ENCODE measurements at places on chromosomes 12 and 14. TPM values are rescaled to one million over a fixed set of nuclear protein-coding genes. Genes with fewer than 3 reads are reported as not detected.

DNA sequence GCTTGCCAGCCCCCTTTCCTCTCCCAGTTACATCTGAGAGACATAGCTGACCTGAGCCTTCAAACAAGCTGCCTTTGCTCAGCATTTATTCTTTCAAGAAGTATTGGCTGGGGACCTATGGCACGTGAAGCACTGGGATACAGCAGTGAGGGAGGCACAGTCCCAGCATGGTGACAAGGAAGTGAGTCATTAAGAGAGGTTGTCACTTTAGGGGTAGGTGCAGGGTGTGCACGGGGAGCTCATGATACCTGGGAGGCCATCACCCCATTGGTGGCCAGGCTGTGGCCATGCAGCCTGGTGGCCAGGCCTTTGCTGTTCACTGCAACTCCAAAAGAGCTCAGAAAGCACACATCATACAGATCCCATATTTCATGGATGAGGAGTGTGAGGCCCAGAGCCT lies 5.7 kb upstream of the KRT75 start:
- DNase-seq: no peak
- no peaks in the 10 kb centered on the region for H3K36me3 ChIP-seq
- H3K4me3 ChIP-seq: no peak overlapping the region
- H3K27ac ChIP-seq: no peak overlapping the region
- H3K4me1 ChIP-seq: peaks cover 23% of the 10 kb centered on the region

DNA sequence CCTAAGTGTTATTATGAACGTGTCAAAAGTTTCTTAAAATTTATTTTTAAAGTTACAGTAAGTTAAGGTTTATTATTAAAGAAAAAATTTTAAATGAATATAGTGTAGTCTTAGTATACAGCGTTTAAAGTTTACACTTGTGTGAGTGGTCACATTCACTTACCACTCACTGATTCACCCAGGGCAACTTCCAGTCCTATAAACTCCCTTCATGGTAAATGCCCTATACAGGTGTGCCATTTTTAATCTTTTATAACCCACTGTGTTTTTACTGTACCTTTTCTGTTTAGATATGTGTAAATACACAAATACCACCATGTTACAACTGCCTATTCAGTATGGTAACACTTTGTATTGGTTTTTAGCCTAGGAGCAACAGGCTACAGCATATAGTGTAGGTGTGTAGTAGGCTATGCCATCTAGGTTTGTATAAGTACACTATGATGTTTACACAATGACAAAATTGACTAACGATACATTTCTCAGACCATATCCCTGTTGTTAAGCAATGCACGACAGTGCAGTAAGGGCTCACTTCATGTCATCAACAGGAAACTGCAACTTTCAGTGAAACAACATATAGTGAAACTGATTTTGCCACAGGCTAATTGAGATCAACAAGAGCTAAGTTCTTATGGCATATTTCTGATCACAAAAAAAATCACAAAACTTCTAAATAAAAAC lies 112.0 kb upstream of the TMCC3 start:
- H3K27me3 ChIP-seq: peaks cover 4% of the 10 kb centered on the region
- no peaks in the 10 kb centered on the region for H3K4me1 ChIP-seq
- no peak overlapping the region for H3K27ac ChIP-seq
- no peak overlapping the region for H3K4me3 ChIP-seq

DNA sequence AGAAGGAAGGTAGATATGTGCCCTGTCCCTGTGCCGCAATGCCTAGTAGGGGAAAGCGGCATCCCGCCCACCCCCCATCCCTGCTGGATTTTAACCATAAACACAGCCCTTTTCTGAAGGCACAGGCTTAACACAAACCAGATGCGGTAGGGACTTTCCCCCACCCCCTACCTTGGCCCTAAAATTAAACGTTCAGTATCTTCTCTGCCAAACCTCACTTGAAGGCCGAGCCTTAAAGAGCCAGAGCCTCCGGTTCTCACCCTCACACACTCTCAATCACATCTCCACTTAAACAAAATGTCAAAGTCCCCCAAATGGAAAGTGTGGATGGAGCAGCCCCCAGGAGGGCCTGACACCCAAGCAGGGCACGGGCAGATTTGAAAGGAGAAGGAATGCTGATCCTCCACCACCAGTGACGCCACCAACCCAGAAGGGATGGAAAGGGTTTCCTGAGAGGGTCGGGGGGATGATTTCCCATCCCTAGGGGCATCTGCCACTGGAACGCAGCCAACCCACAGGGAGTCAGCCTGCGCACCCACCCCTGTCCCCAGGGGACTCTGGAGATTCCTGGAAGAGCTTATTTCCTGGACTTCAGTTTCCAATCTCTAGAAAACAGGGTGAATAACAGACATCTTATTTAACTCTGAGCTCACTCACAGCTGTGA lies 26.4 kb downstream of the ACTN1 start:
- H3K27ac ChIP-seq: peak overlapping the region; percentile 67
- no peak overlapping the region for H3K4me3 ChIP-seq
- DNase-seq: no peak
- H3K36me3 ChIP-seq: peaks cover 4% of the 10 kb centered on the region
- H3K4me1 ChIP-seq: peaks cover 65% of the 10 kb centered on the region
- H3K27me3 ChIP-seq: no peaks in the 10 kb centered on the region

GRCh38 chr14:38255673-38256532 lies at the start of gene CLEC14A:
CLEC14A (minus strand) TSS chr14:38256093; CDS start chr14:38256022, 71 bp downstream.
- peaks cover 90% of the 10 kb centered on the region for H3K27me3 ChIP-seq
- H3K27ac ChIP-seq: no peak within 1 kb of the TSS
- DNase-seq: peak; percentile 50
- no peaks in the 10 kb centered on the region for H3K36me3 ChIP-seq
- H3K4me1 ChIP-seq: peaks cover 12% of the 10 kb centered on the region

DNA sequence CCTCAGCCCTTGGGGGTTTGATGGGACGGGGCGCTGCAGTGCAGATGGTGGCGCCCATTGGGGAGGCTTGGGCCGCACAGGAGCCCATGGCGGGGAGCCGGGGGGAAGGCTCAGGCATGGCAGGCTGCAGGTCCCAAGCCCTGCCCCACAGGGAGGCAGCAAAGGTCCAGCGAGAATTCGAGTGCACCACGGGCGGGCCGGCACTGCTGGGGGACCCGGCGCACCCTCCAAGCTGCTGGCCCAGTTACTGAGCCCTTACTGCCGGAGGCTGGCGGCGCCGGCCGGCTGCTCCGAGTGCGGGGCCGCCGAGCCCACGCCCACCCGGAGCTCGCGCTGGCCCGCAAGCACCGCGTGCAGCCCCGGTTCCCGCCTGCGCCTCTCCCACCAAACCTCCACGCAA lies 34.1 kb upstream of the NUBPL start:
- no peak overlapping the region for H3K4me3 ChIP-seq
- H3K27me3 ChIP-seq: no peaks in the 10 kb centered on the region
- H3K4me1 ChIP-seq: no peaks in the 10 kb centered on the region
- H3K27ac ChIP-seq: no peak overlapping the region

GRCh38 chr12:49404956-49405355 lies 37.7 kb downstream of the SPATS2 start:
- no peaks in the 10 kb centered on the region for H3K36me3 ChIP-seq
- H3K27ac ChIP-seq: no peak overlapping the region
- H3K27me3 ChIP-seq: no peaks in the 10 kb centered on the region
- H3K4me3 ChIP-seq: no peak overlapping the region
- no peak for DNase-seq

DNA sequence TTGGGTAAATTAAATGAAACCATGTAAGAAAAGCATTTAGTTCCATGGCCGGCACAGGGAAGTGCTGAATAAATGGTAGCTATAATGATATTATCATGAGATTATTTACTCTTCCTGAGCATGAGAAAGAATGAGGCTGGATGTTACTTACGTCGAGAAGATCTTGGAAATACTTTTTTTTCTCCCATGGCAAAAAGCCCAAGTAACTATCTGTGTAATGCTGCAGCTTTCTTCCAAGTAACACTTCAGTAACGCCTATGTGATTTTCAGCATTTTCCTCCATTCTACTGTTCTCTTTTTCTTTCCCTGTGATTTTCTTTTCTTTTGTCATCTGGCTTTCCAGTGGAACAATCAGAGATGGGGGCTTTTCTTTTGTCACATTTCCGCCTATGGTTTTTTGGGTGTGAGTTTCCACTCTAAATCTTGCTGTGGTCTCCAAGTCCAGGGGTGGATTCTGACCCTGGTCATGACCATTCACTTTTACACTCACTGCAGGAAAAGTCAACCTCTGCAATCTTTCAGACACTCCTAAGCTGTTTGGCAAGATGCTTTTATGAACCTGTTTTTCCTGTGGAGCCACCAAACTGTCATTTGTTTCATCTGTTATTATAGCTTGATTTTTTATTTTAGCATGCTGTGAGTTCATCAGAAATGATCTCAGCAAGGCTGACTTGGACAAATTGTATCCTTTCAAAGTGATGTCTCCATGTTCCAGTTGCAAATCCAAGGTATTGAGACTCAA lies 25.0 kb upstream of the SYCP3 start:
- peaks cover 5% of the 10 kb centered on the region for H3K36me3 ChIP-seq
- DNase-seq: no peak
- H3K27ac ChIP-seq: no peak overlapping the region
- H3K4me1 ChIP-seq: peaks cover 8% of the 10 kb centered on the region
- no peaks in the 10 kb centered on the region for H3K27me3 ChIP-seq

DNA sequence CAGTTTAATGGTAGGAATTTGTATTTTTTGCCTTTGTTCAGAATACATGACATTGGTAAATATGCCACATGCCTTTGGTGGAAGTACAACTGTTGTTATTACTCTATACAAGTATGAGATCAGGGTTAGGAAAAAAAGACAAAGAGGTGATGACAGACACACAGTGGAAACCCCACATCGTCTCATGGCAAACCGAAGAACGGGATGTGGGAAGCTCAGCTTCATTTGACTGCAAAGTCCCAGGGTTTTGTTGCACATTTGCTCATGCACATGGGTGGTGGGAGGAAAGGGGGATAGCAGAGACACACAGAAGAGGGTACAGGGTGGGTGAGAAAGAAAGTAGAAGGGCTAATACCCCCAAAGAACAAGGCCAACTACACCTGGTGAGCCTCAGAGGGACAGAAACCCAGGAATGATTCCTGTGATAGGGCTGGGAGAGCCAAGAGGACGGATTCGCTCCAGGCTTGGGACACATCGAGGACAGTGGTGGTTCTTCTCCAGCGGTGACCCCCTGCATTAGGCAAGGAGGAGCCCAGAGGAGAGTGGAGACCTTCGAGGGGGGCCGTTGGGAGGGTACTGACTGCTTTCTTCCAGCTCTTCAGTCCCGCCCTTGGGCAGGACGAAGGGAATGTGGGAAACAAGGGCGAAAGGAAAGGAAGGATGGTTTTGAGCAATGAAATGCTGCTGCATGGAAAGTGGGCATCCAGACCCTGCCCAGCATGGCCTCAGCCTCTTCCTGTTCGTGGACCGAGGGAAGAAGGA lies 8.1 kb downstream of the VAMP1 start:
- no peak overlapping the region for H3K27ac ChIP-seq
- no peaks in the 10 kb centered on the region for H3K27me3 ChIP-seq

GRCh38 chr14:77849711-77850110 lies 49.8 kb downstream of the ADCK1 start:
- H3K4me3 ChIP-seq: no peak overlapping the region
- no peaks in the 10 kb centered on the region for H3K4me1 ChIP-seq
- no peaks in the 10 kb centered on the region for H3K27me3 ChIP-seq
- no peak overlapping the region for H3K27ac ChIP-seq

GRCh38 chr14:93859957-93860356 lies 67.2 kb upstream of the FAM181A start:
- no peak overlapping the region for H3K27ac ChIP-seq
- peaks cover 5% of the 10 kb centered on the region for H3K27me3 ChIP-seq
- no peak overlapping the region for H3K4me3 ChIP-seq
- no peaks in the 10 kb centered on the region for H3K36me3 ChIP-seq

- no peaks in the 10 kb centered on the region for H3K36me3 ChIP-seq
- H3K4me1 ChIP-seq: peaks cover 18% of the 10 kb centered on the region
- no peak within 1 kb of the TSS for H3K27ac ChIP-seq
- peak; percentile 65 for DNase-seq
These were observed at the start of gene BDKRB2 for GRCh38 chr14:96204151-96205058. BDKRB2 (plus strand) TSS chr14:96204839; CDS start chr14:96237108, 32,269 bp downstream.

DNA sequence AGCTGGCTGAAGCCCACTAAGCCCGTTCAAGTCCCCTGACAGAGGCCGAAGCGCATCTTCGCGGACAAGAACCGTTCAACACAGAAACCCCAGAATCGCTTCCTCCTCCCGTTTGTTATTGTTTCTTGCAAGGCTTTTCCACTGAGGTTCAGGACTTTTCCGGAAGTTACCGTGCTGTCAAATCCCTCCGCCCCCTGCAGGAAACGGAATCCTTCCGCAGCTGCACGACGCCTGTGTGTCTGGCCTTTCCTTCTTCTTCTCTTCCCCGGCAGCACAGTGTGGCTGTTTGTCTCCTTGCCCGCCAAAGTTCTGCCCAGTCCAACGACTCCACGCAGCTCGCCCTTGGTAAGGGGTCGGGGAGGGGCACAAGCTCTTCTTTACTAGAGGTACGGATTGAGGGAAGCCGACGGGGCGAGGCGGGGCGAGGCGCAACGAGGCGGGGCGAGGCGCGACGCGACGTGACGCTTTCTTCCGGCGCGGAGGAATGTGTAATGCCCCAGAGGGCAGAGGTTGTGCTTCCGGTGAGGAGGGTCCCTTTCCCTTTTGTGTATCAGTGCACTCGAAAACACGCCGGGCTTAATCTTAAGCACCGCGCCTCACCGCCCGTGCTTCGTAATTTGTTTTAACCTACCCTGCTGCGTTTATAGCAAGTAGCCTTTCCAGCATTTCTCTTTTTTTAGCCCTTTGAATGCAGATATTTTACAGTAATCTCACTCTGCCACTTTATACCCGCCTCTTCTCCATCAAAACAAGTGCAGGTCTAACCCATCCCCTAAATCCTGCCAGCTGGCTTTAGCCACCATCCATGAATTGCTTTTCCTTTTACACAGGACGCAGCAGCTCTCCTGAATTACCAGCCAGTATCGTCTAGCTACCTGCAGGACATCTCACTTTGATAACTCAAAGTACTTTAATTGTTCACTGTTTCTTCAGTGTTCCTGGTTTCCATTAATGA lies at the start of gene KDM5A:
Gene KDM5A (minus strand): TSS at position 179 of the 955 bp plus-strand sequence. CDS start 229 bp downstream, outside the sequence.
- H3K36me3 ChIP-seq: peaks cover 10% of the 10 kb centered on the region
- H3K4me1 ChIP-seq: peaks cover 20% of the 10 kb centered on the region
- H3K4me3 ChIP-seq: peak within 1 kb of the TSS; percentile 99
- peak; percentile 83 for DNase-seq
- peak within 1 kb of the TSS; percentile 100 for H3K27ac ChIP-seq
- no peaks in the 10 kb centered on the region for H3K27me3 ChIP-seq

- H3K27ac ChIP-seq: no peak overlapping the region
- H3K27me3 ChIP-seq: peaks cover 26% of the 10 kb centered on the region
- H3K36me3 ChIP-seq: no peaks in the 10 kb centered on the region
- H3K4me3 ChIP-seq: peak overlapping the region; percentile 1
- no peak for DNase-seq
These were observed 1.9 kb downstream of the REM2 start for GRCh38 chr14:22884738-22885523.

Gene RBMS2
- total RNA-seq: 11.8 TPM

Gene NINJ2
- 0.42 TPM for total RNA-seq

Gene PPP1R36
- 0.55 TPM for total RNA-seq

Measured in WTC11 (cell line).